Kidney (tissue), 22 donors: ENCODE measurements at places on chromosomes 7 and 10.
A peak's percentile ranks its signal among the peaks of the same experiment; 100 is the strongest.

DNA sequence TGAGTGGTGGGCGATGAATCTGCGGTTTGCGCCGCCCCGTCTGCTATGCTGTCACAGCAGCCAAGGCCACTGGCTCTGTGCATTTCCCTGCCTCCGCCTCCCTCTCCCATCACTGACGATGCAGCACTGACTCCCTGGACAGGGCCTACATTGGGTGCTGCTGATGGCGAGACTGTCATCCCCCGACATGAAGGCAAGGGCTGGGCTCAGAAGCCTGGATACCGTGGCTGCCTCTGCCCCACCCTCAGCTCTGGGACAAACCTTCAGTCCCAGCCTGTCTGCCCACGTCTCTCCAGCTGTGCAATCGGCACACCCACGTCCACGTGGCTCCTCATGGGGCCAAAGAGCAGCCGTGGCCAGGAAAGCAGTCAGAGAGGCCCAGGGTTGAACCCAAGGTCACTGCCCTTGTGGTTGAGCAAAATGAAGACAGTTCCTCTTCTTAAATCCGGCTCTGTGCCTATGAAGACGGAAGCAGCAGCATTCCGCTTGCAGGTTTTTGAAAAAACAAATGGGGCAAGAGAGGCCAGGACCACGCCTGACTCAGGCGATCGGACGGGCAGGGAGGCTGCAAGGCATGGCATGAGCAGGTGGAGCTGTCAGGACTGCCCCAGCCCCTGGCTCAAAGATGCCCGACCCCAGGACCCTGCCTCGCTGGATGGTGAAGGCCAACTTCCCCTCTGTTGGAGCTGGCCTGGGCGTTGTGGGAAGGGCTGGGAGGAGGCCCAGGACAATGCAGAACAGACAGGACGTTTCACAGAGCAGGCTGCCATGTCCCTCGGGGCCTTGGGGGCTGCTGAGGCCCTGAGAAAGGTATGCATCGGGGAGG is 517.5 kb downstream of the DNAJB6 start:
- H3K36me3 ChIP-seq = no peaks in the 10 kb centered on the region
- no peaks in the 10 kb centered on the region for H3K27me3 ChIP-seq
- no peaks in the 10 kb centered on the region for H3K4me1 ChIP-seq

DNA sequence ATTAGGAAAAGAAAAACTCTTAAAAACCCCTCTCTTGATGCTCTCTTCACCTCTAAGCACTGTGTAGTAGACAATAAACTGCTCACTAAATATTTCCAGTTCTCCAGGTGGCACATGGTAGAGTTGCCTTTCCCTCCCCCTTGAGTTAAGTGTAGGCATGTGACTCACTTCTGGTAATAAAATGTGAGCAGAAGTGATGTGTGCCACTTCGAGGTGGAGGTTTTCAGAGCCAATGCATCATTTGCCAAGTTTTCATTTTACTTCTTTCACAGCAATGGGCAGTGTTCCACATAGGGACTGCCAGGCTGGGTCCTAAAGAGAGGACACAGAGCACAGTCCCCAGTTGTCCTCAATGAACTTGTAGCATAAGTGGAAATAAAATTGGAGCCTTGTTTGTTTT is 131.6 kb upstream of the NPY start:
- H3K27me3 ChIP-seq = no peaks in the 10 kb centered on the region
- no peak for DNase-seq
- no peaks in the 10 kb centered on the region for H3K4me1 ChIP-seq
- no peaks in the 10 kb centered on the region for H3K36me3 ChIP-seq

- H3K27ac ChIP-seq = no peak overlapping the region
- no peaks in the 10 kb centered on the region for H3K27me3 ChIP-seq
- no peaks in the 10 kb centered on the region for H3K4me1 ChIP-seq
- H3K4me3 ChIP-seq = no peak overlapping the region
- no peaks in the 10 kb centered on the region for H3K36me3 ChIP-seq
- DNase-seq = no peak
These were observed 43.5 kb downstream of the KMT2C start for GRCh38 chr7:152392254-152392653.

- H3K27ac ChIP-seq = no peak overlapping the region
- DNase-seq = no peak
- no peaks in the 10 kb centered on the region for H3K36me3 ChIP-seq
- no peaks in the 10 kb centered on the region for H3K4me1 ChIP-seq
- H3K27me3 ChIP-seq = no peaks in the 10 kb centered on the region
- no peak overlapping the region for H3K4me3 ChIP-seq
These were observed 172.5 kb downstream of the CCDC7 start for GRCh38 chr10:32618482-32618881.

DNA sequence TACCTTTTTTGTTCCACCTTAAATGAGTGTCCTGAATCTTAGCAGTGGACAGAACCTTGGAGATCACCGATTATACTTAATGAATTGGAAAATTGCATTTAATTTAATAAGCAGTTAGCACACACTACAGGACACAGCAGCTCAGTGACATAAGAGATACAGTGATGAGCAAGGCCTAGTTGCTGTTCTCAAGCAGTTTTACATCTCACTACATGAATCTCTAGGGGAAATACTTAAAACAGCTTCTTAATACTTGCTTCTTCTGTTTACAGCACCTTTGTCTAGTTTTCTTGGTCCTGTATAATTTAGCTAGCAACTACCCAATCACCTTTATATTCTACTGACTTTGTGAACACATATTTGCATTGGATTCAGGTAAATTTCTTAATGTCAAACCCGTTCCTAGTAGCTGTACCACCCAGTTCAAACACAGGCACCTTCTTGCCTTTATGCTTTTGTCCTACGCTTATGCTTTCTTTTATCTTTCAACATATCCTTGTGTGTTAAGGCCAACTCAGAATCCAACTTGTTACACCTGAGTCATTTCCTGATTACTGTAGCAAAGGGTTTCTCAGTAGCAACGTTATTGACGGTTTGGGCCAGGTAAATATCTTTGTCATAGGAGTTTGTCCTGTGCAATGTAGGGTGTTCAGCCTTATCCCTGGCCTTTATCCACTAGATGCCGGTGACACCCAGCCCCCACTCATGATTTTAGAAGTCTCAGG is 1.8 kb downstream of the STAM start:
- H3K4me1 ChIP-seq = no peaks in the 10 kb centered on the region
- no peaks in the 10 kb centered on the region for H3K36me3 ChIP-seq
- H3K4me3 ChIP-seq = peak overlapping the region; percentile 90
- no peak overlapping the region for H3K27ac ChIP-seq
- DNase-seq = no peak
- no peaks in the 10 kb centered on the region for H3K27me3 ChIP-seq

GRCh38 chr7:157794746-157795065 is 457.9 kb downstream of the DNAJB6 start:
- no peak overlapping the region for H3K4me3 ChIP-seq
- no peaks in the 10 kb centered on the region for H3K27me3 ChIP-seq
- DNase-seq = no peak
- no peaks in the 10 kb centered on the region for H3K4me1 ChIP-seq

DNA sequence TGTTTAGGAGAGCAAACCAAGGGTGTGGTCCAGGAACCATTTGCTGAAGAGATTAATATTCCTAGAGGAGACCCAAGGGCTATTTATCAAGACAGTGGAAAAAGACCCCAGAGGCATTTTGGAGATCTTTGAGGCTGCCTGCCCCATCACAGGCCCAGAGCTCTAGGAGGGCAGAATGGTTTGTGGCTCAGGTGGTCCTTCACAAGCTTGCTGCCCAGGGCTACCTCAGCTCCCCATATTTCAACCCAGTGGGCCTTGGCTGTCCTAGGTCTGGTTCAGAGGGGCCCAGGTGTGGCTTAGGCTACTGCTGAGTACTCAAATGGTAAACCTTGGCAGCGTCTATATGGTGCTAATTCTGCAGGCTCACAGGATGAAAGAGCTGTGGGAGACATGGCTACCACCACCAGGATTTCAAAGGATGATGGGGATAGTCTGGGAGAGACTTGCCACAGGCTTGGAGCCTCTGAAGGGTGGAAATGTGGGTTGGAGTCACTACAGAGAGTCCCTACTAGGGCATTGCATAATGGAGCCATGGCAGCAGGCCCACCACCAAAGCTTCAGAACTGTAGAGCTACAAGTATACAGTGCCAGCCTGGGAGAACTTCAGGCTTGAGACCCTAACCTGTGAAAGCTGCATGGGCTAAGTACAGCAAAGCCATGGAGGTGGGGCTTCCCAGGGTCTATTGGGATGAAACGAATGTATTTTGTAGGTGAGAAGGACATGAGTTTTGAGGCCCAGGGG is 24.3 kb downstream of the PTEN start:
- H3K27me3 ChIP-seq = no peaks in the 10 kb centered on the region
- H3K27ac ChIP-seq = no peak overlapping the region
- H3K4me3 ChIP-seq = no peak overlapping the region
- H3K36me3 ChIP-seq = peaks cover 6% of the 10 kb centered on the region
- H3K4me1 ChIP-seq = no peaks in the 10 kb centered on the region
- DNase-seq = no peak
